ENCODE measurements at places on chromosomes 6 and 20.
A peak's percentile ranks its signal among the peaks of the same experiment; 100 is the strongest.

DNA sequence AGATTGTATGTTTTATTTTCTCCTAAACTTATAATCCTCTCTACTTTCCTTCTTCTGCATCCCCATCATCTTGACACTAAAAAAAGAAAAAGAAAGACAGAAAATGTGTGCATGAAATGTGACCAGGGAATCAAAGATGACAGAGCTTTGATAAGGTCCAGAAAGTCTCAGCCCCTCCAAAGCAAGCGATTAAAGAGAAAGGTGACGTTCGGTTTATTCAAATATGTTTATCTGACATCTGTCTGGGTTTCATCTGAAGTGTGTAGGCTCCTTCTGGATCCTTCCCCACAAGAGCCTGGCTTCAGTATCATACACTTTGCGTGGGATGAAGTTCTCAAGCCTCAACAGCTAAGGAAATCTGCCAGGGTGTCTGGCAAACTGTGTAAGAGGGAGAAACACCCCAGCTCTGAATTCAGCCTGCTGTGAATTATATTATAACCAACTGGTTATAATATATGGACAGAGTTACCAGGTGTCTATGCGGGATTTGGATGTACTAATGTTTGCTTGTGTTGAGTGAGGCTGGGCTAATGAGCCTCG is 263.0 kb downstream of the ZNF217 start:
- DNase-seq: no peak

DNA sequence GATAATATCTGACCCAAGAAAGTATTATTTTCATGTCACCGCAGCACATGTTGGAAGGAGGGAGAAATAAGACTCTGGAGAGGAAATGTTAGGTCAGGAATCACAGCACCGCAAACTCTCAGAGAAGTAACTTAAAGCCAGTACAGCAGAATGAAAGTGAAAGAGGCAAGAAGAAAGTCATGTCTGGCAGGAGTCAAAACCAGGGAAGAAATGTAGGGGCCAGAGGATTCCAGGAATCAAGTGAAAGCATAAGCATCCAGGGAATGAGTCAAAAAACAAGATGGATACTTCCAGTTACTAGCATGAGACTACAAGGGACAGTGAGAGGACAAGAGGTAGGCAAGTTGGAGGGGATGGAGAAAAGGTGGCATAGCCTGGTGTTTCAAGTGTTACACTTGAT is 80.4 kb downstream of the AK9 start:
- no peak for DNase-seq

GRCh38 chr20:3661814-3662665 is 1.2 kb downstream of the GFRA4 start:
- peak; percentile 48 for DNase-seq

- peak; percentile 89 for DNase-seq
Measured at GRCh38 chr20:35616465-35617396, 1.1 kb downstream of the SPAG4 start.

DNA sequence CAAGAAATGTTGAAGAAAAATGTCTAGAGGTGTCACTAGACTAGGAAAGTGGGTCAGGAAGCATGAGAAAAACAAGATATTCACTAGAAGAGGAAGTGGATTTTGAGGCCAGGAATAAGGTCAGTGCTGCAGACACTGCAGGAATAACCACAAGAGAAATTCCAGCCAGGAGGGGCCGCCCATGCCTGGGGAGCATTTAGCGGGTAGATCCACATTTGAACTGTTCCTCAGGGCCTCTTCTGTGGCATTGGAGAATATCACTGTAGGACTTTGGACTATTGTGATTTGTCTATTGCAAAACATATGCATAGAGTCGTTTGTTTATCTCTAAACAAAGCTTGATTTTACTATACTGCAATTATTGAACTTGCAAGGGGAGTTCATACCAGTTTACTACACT is 49.6 kb upstream of the CCDC28A start:
- DNase-seq: peak; percentile 51

DNA sequence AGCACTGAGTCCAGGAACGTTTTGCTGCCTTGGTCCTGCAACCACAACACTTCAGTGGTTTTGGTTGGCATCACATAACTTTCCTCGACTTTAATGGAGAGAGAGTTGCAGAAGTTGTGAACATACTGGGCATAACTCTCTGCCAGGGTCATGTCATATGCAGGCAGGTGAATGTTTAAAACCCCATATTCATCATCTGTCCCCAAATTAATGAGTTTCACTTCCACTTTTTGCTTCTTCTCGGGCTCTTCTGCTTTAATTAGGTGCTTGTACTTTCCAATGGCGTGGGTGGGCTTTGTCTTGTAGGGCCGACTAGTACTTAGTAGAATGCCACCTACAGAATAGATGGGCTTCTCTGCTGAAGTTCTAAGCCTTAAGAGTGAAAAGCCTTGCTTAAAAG is 45.2 kb upstream of the TFAP2A start:
- DNase-seq: no peak

DNA sequence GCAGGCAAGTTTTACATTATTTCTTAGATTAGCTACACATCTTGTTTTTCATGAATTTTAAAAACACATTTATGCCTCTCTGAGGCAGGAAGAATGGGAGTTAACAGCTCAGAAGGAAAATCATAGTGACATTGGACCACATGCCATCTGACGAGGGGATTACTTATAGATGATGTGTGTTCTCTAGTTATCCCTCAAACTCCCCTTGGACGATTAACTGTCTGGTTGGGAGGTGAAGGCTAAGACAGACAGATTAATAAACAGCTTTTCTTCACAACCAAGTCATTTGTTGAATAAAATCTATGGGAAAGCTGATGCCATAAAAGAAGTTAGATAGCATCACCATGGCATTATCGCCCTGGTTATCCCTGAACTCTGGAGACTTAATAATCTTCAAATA is 80.0 kb upstream of the PREP start:
- no peak for DNase-seq

- no peak for DNase-seq
Measured at GRCh38 chr6:12785301-12785700, 68.7 kb downstream of the PHACTR1 start.

DNA sequence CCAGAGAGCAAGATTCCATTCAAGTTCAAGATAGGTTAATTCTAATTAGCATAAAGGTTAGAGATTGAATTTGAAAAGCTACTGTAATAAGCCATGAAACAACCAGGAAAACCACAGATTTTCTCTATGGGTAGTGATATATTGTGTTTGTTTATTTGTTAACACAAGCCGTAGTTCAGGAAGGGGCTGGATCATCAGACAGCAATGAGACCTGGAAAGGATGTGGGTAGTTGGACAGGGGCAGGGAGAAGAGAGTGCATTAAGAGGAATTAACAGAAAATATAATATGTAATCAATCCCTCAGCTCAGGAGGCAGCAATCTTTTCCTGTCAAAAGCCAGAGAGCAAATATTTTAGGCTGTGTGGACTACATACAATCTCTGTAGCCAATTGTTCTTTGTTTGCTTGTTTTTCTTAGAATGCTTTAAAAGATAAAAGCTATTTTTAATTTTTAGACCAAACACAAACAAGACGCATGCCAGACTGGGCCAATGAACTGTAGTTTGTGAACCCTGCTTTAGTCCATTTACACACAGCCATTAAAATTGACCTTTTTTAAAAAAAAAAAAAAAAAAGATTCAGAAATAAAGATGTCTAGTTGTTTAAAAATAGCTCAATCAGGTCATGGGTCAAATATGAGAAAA is 398.7 kb upstream of the MARCKS start:
- DNase-seq: no peak

- no peak for DNase-seq
Measured at GRCh38 chr6:92166666-92167065, 1252.7 kb downstream of the EPHA7 start.

DNA sequence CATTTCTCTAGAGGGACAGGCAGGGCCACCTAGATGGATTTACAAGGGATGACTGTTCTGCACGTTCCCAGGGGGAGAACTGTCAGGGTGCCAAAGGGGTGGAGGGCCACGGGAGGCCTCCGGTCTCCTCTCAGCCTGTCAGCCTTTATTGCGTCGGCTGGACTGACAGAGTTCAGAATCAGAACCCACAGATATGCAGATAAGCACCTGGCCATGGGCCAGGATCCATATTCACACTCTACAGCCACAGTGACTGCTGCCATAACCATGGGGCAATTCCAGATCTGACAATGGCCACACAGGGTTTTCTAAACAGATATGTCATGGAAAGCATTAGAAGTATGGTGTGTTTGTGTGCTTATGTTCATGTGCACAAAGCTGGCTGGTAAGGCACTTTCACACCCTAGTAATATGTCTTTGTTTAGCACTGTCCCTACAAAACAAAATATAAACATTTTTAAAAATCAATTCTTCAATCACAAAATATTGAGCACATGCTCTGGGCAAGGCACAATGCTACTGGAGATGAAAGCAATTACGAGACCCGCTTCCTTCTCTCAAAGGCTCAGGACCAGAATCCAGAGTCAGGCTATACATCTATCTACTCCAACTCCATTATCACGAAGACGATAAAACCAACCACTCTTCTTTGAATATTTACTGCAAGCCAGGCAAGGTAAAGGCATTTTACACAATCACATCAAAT is 29.1 kb downstream of the TRAM2 start:
- no peak for DNase-seq

DNA sequence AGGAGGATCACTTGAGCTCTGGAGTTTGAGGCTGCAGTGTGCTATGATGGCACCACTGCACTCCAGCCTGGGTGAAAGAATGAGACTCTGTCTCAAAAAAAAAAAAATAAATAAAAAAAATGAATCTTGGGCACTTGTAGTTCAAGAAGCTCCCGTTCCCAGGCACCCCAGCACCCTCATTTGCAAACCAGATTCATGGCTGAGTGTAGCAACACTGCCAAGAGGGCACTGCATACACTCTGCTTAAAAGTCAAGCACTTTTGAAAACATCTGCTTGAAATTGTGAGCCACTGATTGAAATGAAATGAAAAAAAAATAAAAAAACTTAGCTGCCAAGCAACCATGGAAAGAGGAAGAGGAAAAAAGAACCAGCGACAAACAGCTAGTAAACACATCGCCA is 124.7 kb upstream of the SASH1 start:
- DNase-seq: no peak

- no peak for DNase-seq
Measured at GRCh38 chr6:104472021-104472901, 387.5 kb downstream of the HACE1 start.

- DNase-seq: peak; percentile 85
Measured at GRCh38 chr6:152380993-152381898, 255.9 kb downstream of the SYNE1 start.

GRCh38 chr6:36229223-36229622 is 32.7 kb downstream of the BRPF3 start:
- DNase-seq: no peak

DNA sequence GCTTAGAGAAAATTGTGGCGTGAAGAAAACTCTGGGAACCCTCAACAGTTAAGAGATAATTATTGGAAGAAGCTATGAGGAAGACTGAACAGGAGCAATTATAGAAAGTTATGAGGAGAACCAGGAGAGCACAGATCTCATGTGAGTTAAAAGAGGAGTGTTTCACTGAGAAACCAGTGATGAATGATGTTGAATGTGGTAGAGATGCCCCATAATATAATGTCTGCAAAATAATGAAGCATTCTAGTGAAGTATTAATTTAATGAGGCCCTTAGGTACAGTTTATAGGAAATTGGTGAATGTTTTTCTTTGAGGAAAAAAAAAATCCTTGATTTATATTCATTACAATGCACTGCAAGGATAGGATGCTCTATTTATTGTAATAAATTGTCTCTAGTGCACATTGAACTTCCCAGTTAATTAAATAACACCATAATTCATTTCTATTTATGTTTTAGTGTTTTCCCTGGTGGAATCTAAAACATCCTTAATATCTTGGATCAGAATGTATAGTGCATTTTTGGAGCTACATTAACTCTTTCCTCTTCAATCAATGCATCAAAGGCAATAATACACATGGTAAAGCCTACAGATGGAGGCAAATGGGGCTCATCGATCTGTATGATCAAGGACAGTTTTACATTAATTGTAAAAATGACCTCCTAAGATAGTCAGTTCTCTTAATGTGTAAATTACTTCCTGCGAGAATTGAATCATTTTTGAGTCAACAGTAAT is 91.4 kb upstream of the EYS start:
- no peak for DNase-seq

GRCh38 chr20:1790386-1790785 is 104.8 kb upstream of the SIRPA start:
- DNase-seq: no peak

- no peak for DNase-seq
Measured at GRCh38 chr6:91852252-91852651, 1265.4 kb upstream of the MAP3K7 start.

GRCh38 chr20:61840779-61841455 is 224.8 kb downstream of the TAF4 start:
- no peak for DNase-seq

DNA sequence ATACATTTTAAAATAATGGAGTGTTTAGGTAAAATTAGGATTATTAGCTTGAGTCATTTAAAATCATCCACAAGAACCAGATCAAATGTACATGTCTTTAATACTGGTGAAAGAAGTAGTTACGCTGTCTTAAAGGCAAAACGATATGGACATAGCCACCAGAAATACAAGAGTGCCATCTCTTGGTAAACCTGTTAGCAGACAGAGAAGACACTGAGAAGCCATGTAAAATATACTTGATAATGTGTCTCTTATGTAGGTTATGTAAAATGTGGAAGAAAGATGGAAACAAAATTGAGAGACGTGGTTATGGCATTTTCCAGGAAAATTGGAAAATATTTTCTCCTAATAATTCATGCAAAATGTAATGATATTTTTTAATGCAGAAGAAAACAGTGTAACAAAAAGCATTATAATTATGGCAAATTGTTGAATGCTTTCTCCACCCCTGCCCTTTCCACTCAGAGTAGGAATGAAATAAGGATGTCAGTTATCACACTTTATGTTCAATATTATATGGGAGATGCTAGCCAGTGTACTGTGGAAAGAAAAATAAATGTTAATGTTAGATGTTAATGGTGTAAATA is 12.2 kb upstream of the SLC17A2 start:
- DNase-seq: no peak

- DNase-seq: no peak
Measured at GRCh38 chr6:108806171-108806570, 42.1 kb upstream of the ARMC2 start.

DNA sequence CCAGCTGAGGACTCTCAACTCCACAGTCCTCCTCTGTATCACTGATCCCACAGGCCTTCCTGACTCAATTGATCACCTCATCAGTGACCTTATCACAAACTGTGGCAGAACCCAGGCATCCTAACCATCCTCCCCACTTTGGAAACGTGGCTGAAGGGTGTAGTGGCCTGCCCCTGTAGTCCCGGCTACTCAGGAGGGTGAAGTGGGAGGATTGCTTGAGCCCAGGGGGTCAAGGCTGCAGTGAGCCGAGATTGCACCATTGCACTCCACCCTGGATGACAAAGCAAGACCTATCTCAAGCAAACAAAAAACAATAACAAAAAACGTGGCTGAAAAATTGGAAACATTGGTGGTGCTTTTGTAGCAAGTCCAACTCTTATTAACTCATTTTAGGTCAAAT is 203.4 kb upstream of the ZNF217 start:
- no peak for DNase-seq

DNA sequence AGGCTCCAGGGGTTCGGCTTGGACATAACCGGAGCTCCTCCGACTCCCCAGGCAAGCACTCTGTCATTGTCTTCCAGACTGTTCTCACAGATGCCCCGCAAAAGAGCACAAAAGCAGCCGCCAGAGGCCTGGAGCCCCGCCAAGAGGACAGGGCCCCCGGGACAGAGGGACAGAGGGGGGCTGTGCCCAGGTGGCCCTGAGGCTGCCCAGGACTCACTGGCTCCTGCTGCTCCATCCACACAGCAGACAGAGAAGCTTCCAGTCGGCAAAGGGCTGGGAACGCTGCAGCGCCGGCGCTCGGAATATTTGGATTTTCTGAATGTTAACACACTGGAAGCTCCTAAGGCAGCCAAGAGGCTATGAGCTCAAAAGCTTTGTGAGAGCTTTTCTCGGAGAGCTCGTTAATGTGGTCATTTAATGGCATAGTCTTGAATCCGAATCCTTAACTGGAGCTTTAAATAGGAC is 68.0 kb upstream of the QKI start:
- DNase-seq: no peak

All from tibial artery (tissue), 4 donors.